Mucosa of descending colon (tissue), 3 donors: ENCODE measurements at places on chromosomes 5 and 9. TPM values are rescaled to one million over a fixed set of nuclear protein-coding genes. Genes with fewer than 3 reads are reported as not detected.

Gene PCDHGA7
- 5.6 TPM for total RNA-seq

Gene GLRA1
- not detected for total RNA-seq

Gene DNAJC18
- 10.3 TPM for total RNA-seq

Gene RNF180
- 2.8 TPM for total RNA-seq

Gene RASGEF1C
- total RNA-seq = 0.65 TPM

Gene SPAG8
- total RNA-seq = 0.84 TPM

Gene TIMD4
- 0.72 TPM for total RNA-seq

GRCh38 chr9:112094948-112095681 lies 80.0 kb downstream of the SUSD1 start:
- DNase-seq = no peak

- DNase-seq = no peak
Measured at GRCh38 chr9:1094749-1095148, 44.6 kb downstream of the DMRT2 start.

DNA sequence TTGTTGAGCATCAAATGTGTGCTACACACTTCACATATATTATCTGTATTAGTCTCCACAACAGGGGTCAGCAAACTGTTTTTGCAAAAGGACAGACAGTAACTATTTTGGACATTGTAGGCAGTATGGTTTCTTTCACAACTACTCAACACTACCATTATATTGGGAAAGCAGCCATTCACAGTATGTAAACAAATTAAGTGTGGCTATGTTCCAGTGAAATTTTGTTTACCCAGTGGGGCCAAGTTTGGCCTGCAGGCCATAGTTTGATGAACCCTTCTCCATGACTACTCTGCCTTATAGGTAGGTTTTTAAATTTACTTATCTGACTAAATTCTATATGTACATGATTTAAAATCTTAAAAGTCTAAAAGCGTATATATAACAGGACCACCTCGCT lies 13.0 kb upstream of the FAM151B start:
- DNase-seq = no peak

GRCh38 chr9:72984991-72985390 lies 32.1 kb upstream of the ALDH1A1 start:
- DNase-seq = no peak

GRCh38 chr9:13952906-13953305 lies 361.0 kb downstream of the NFIB start:
- DNase-seq = no peak

DNA sequence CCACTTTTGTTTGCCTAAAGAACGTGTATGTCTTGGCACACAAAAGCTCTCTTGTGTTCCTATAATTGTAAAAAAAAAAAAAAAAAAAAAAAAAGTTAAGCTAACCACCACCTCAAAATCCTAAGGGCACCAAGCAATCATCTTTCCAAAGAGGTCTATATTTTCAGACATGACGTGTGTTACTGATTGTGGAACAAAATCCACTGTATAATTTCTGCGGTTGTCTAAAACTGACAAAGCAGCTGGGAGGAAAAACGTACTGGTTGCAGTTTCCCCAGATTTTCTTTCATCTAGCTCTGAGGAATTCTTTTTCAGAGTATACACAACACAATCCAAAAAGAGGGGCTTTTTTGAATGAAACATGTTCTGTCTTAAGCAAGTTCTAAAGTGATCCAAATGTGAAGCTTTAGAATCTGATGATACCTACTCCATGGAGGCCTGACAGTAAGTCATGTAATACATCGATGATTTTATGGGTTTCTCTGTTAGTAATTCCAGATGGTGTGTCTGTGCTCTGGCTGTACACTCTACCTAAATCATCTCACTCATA lies 375.6 kb upstream of the NUDT12 start:
- no peak for DNase-seq

DNA sequence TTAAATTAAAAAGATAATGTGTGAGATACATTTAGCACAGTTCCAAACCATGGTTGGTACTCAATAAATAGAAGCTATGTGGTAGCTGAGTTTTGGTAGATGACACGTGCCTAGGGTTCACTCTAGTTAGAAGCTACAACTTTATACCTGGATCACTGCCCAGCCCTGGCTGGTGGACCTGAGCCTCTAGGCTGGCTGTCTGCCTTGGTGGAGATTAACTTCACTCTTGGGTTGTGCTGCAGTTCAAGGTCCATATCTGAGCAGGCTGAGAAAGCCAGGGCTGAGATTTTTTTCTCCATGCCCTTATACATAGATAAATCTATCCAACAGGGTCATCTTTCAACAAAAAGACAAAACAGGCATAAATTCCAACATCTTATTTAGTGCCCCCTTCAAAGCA lies 44.6 kb upstream of the SPDL1 start:
- no peak for DNase-seq

- DNase-seq = no peak
Measured at GRCh38 chr9:73022353-73022752, 69.5 kb upstream of the ALDH1A1 start.

GRCh38 chr9:109190151-109190550 lies 23.1 kb upstream of the FRRS1L start:
- no peak for DNase-seq

DNA sequence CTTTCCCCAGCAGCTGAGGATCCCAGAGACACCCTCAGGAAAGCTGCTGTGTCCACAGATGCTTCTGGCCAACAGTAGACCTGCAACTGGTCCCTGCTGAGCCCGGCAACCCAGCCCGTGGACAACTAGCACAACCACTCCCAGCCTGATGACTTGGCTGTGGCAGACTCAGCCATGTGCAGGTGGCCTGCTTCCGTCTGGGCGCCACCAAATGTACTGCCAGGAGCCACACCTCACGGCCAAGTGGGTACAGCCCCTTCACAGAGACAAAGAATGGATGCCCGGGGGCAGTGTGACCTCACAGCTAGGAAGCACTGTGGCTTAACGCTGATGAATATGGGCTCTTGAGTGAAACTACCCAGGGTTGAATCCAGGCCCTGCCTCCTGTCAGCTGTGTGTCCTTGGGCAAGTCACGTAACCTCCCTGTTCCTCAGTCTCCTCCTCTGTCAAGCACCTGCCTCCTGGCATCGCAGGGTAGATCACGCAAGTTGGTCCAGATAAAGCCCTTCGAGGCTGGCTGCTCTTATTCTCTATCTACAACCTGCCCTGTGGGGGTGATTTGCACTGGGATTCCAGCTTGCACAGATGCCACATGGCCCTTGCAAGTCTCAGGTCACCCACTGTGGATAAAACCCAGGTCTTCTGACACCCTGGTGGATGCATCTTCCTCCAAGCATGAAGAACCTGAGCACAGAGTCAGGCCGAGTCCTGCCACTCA lies 225.0 kb downstream of the PBX3 start:
- no peak for DNase-seq

- DNase-seq = no peak
Measured at GRCh38 chr5:135033901-135034235, at the start of gene PITX1. Gene PITX1, minus strand, starts transcription at chr5:135034228. Its CDS starts 347 bp downstream, at chr5:135033881.

- no peak for DNase-seq
Measured at GRCh38 chr9:6367128-6367890, 39.1 kb downstream of the TPD52L3 start.

GRCh38 chr9:86975606-86976005 lies 28.3 kb upstream of the GAS1 start:
- DNase-seq = no peak

- DNase-seq = no peak
Measured at GRCh38 chr5:128559300-128560297, 21.6 kb upstream of the FBN2 start.

DNA sequence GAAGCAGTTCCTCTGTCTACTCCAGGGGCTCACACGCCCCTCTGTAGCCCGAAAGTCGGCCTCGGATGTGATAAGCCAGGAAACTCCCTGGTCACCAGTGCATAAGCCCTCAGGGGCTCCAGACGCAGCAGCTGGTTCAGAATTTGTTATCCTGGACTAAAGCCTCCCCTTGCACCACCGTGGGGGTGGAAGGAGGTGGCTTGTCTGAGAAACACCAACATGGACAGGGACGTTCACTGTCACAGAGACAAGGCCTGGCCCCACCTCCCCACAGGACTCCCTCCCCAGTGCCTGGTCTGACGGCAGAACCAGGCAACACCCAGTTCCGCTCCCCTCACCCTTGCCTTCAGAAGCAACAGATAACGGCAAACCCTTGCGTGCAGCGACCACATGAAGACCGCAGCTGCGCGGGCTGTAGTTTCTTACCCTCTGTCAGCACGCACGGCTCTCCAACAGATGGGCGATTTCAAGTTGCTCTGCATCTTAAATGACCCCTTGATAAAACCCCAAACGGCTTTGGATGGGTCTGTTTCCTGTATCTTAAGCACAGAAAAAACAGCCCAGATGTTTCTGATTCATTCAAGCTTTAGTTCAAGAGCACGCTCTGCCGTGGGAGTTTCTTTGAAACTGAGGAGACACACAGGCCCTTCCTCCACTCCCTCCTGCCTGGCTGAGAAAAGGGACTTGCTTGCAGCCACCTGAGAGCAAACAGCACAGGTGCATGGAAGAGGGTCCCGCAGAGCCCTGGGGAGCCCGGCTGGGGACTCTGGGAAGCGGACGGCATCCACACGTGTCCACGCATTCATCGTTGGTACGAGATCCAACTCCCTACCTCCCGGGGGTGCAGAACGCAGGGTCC lies 44.7 kb upstream of the NKD2 start:
- peak; percentile 48 for DNase-seq

DNA sequence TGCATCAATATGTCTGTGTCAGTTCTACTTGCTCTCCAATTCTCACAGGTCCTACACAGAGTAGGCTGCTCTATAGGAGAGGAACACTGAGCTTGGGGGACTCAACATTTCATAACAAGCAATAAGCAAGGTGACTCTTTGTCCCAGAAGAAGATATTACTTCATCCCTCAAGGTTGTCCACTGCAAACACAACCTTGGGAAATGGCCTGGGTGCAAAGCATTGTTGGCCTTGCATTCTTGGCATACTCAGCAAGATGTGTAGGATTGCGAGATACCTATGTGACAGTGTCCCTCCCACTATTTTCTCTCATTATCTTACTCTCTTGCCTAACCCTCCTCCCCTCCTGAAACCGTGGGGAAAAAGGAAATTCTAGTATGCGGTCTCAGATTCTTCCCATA lies 169.8 kb upstream of the FREM1 start:
- DNase-seq = no peak

DNA sequence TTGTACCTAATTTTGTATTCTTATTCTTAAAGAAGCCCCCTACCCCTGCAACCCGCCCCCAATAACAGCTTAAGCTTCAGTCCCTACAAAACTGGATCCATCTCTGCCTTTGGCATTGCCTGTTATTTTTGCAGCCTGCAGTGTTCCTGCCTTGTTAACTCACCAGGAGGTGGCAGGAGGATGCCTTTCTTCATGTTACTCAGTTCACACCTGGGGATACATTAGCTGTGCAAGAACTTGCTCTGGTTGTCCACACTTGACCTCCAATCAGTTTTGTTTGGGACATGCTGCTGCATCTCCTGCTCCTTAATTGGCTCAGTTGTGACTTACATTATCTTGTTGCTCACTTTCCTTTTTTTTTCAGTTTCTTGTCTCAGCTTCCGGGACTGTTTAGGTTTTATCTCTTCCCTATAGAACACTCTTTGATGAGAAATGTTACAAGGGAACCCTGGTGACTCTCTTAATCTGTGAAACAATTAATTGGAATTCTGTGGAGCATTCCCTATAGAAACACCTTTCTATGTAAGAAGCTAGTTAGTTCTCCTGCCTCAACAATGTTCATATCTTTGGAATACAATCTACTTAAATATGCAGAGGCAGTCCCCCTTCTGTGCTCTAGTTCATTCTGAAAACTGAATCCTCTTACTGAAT lies 467.7 kb upstream of the ACO1 start:
- no peak for DNase-seq

DNA sequence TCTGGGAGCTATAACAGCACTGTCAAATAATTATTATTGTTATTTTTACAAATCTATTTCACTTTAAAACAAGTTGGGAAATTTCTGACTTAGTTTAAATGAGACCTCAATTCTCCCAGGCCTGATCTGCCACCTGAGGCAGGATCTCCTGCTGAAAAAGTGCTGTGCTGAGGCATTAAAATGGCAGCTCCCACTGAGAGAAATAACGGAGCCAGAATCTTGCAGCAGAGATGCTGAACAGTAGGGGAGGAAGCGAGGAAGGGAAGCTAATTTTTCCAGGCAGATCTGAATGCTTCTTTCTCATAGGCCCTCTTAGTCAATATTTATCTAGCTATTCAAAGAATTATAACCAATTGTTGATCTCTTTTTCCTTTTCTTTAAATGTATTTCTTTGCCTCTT lies 196.3 kb downstream of the ZNF462 start:
- no peak for DNase-seq

- DNase-seq = no peak
Measured at GRCh38 chr9:87594194-87594593, 96.5 kb downstream of the DAPK1 start.

DNA sequence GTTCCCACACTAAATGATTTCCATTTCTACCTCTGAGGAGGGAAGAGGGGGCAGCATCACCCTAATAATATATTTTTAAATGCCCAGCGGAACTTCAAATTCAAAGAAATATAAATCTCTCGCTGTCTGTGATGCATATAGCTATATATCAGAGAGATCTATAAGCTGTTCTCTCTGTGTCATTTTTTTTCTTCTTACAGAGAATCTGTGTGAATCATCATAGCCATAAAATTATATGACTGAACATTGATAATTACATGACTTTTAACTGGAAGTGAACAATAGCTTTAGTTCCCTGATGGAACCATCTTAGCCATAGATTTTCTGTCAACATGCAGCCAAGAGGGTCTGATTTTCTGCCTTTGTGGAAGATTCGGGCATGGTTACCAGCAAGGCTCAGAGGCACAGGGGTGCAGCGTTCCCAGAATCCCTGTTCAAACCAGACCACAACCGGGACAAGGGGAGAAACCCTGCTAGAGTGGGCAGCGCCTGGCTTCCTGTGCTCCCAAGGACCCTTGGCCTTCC lies 93.7 kb upstream of the OSMR start:
- no peak for DNase-seq

GRCh38 chr5:126359884-126360283 lies 63.3 kb upstream of the GRAMD2B start:
- no peak for DNase-seq

DNA sequence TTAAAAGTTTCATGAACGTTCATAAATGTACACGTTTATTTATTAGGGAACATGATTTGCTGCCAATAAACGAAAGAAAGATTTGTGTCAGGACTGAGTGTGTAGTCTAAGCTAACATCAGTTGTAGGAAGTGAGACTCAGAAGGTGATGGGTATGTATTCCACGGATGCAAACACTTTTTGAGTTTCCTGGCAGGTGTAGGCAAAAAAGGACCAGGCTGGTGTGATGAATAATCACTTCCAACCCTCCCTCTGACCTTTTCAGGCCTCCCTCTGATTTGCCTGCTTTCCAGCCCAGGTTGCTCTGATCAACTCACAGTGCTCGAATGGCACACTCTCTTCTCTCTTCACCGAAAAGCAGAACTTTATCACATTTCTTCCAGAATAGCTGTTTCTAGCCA lies 51.8 kb downstream of the BASP1 start:
- DNase-seq = no peak

DNA sequence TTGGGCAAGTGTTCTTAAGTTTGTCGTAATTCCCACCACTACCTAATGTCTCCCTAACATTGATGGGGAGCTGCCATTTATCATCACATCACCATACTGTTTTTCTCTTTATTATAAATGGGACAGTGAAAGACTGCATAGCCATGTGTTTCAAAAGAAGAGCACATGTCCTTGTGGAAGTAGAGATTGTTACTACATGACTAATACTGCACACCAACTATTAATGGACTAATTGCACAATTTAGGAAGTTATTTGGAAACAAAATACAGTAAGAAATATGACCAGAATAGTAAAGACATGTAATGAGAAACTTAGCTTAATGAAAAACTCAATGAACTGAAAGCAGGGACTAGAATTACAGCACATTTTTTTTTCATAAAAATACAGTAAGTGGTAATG lies 12.0 kb upstream of the ELOVL7 start:
- no peak for DNase-seq

GRCh38 chr5:126896170-126896702 lies 119.3 kb downstream of the LMNB1 start:
- DNase-seq = no peak

- DNase-seq = no peak
Measured at GRCh38 chr5:17355586-17356346, 138.3 kb downstream of the BASP1 start.
